ENCODE measurements at places on chromosomes 2 and 18. TPM values are rescaled to one million over a fixed set of nuclear protein-coding genes. Genes with fewer than 3 reads are reported as not detected.

- no peak overlapping the region for H3K4me3 ChIP-seq
- no peaks in the 10 kb centered on the region for H3K36me3 ChIP-seq
- no peak overlapping the region for H3K27ac ChIP-seq
- H3K27me3 ChIP-seq = no peaks in the 10 kb centered on the region
- no peak for DNase-seq
Measured at GRCh38 chr2:168934826-168935225, 33.7 kb downstream of the G6PC2 start.

ANKRD30B gene
- total RNA-seq = not detected

GRCh38 chr18:11993264-11993916, 12.1 kb downstream of the IMPA2 start:
- H3K36me3 ChIP-seq = no peaks in the 10 kb centered on the region
- no peak overlapping the region for H3K4me3 ChIP-seq
- H3K4me1 ChIP-seq = peaks cover 34% of the 10 kb centered on the region
- DNase-seq = no peak
- H3K27me3 ChIP-seq = no peaks in the 10 kb centered on the region

DNA sequence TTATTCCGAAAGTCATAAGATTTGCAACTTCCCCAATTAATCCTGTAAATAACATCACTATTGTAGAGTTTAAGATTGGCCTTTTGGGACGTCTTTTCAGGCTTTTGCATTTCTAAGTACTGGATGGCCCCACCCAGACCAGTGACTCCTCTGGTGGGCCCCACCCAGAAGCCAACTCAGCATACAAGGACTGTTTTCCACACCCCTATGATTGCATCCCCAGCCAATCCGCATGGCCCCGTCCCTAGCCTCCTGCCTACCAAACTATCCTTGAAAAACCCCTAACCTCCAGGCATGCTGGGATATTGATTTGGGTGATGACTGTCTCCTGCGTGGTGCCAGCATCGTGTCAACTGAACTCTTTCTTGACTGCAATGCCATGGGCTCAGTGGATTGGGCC, 24.5 kb upstream of the TGIF1 start:
- no peaks in the 10 kb centered on the region for H3K4me1 ChIP-seq
- no peaks in the 10 kb centered on the region for H3K27me3 ChIP-seq
- no peak overlapping the region for H3K4me3 ChIP-seq
- no peak overlapping the region for H3K27ac ChIP-seq

ELOA2 gene
- not detected for total RNA-seq

TIA1 gene
- total RNA-seq = 439 TPM

AMER3 gene
- total RNA-seq = not detected

DNA sequence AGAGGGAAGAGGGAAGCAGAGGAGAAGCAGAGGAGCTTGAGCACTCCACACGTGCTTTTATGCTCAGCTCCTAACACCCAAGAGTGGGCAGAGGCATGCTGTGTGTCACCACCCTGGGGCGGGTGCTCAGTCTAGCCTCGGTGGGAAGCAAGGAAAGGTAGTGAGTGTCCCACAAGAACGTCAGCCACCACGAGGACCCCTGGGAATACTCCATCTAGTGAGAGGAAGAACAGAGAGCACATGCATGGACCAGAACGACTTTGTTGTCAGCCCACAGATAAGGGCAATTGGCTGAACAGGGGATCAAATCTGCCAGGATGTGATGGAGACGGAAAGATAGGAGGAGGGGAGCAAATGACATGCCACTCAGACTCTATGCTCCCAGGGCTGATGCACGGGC, 83.4 kb downstream of the XDH start:
- H3K27me3 ChIP-seq = peaks cover 30% of the 10 kb centered on the region
- no peak overlapping the region for H3K27ac ChIP-seq
- DNase-seq = no peak
- peaks cover 12% of the 10 kb centered on the region for H3K4me1 ChIP-seq
- H3K36me3 ChIP-seq = no peaks in the 10 kb centered on the region

SCN3A gene
- 0.11 TPM for total RNA-seq

DNA sequence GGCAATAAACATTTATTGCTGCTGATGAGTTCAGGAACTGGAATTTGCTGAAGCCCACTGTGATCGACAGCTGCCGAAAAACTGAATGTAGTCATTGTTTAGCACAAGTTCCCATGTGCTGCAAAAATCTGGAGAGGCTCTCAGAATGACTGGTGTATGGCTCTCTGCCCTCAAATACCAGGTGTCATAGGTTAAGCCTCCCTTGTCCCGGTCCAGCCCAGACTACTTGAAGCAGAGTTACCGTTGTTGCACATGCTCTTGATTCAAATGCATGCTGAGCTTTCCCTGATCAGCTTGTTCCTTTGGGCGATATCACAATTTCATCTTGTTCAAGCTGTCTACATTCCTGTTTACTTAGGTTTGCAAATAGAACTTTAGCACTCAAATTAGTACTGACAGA, 625.2 kb downstream of the CPS1 start:
- peaks cover 7% of the 10 kb centered on the region for H3K4me1 ChIP-seq
- H3K27me3 ChIP-seq = no peaks in the 10 kb centered on the region
- DNase-seq = no peak
- no peak overlapping the region for H3K4me3 ChIP-seq
- no peak overlapping the region for H3K27ac ChIP-seq
- H3K36me3 ChIP-seq = no peaks in the 10 kb centered on the region

GRCh38 chr18:76064998-76065397, 430.0 kb downstream of the ZNF516 start:
- peak overlapping the region; percentile 17 for H3K27ac ChIP-seq
- no peak for DNase-seq
- H3K27me3 ChIP-seq = no peaks in the 10 kb centered on the region
- H3K4me3 ChIP-seq = no peak overlapping the region

GRCh38 chr2:180222644-180223043, 215.5 kb upstream of the CWC22 start:
- peaks cover 4% of the 10 kb centered on the region for H3K4me1 ChIP-seq
- H3K27me3 ChIP-seq = no peaks in the 10 kb centered on the region
- no peak overlapping the region for H3K4me3 ChIP-seq
- H3K27ac ChIP-seq = no peak overlapping the region
- H3K36me3 ChIP-seq = peaks cover 6% of the 10 kb centered on the region
- DNase-seq = no peak

NCKAP5 gene
- 2.1 TPM for total RNA-seq

- peaks cover 47% of the 10 kb centered on the region for H3K4me1 ChIP-seq
- no peak for DNase-seq
- H3K27me3 ChIP-seq = no peaks in the 10 kb centered on the region
- no peaks in the 10 kb centered on the region for H3K36me3 ChIP-seq
- H3K27ac ChIP-seq = peak overlapping the region; percentile 88
Measured at GRCh38 chr2:85933753-85934594, 45.2 kb upstream of the ST3GAL5 start.

NEU2 gene
- not detected for total RNA-seq

Measured in mesothelial cell of epicardium (in vitro differentiated cells).